ENCODE measurements at places on chromosomes 6 and 20. TPM values are rescaled to one million over a fixed set of nuclear protein-coding genes. Genes with fewer than 3 reads are reported as not detected.

Gene TMEM200A
- 0.10 TPM for total RNA-seq

Gene GHRH
- total RNA-seq: not detected

GRCh38 chr6:34423254-34423653, 2.6 kb downstream of the RPS10 start:
- no peak overlapping the region for H3K27ac ChIP-seq
- H3K27me3 ChIP-seq: no peaks in the 10 kb centered on the region
- no peak for DNase-seq
- H3K4me1 ChIP-seq: peaks cover 13% of the 10 kb centered on the region
- no peak overlapping the region for H3K4me3 ChIP-seq

- H3K4me1 ChIP-seq: peaks cover 10% of the 10 kb centered on the region
- H3K4me3 ChIP-seq: no peak overlapping the region
- H3K27ac ChIP-seq: no peak overlapping the region
- no peaks in the 10 kb centered on the region for H3K36me3 ChIP-seq
- no peaks in the 10 kb centered on the region for H3K27me3 ChIP-seq
Observed at GRCh38 chr20:48791666-48792071, 36.1 kb downstream of the PREX1 start.

DNA sequence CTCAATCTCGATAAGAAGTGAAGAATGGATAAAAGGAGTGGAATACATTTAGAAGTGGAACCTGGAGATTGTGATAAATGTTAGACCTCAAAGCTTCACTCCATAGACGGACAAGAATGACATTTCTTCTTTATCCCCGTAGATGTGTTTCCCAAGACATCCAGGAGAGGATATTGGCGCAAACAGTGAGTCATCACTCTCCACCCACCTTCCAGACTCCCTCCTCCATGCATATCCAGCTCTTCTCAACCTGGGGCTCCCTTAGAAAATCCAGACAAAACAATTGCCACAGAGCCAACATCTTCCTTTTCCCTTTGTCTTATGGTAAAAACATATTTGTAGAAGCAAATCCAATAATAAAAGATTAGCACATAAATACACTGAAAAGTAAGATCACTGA, 586.1 kb downstream of the PTPRT start:
- H3K4me3 ChIP-seq: no peak overlapping the region
- no peak for DNase-seq
- H3K27ac ChIP-seq: no peak overlapping the region
- no peaks in the 10 kb centered on the region for H3K4me1 ChIP-seq
- H3K27me3 ChIP-seq: no peaks in the 10 kb centered on the region
- H3K36me3 ChIP-seq: no peaks in the 10 kb centered on the region

GRCh38 chr6:2038092-2038491, 207.3 kb downstream of the GMDS start:
- DNase-seq: no peak
- H3K27me3 ChIP-seq: no peaks in the 10 kb centered on the region
- no peaks in the 10 kb centered on the region for H3K4me1 ChIP-seq

GRCh38 chr6:51857134-51857533, 230.3 kb downstream of the PKHD1 start:
- DNase-seq: no peak
- H3K27ac ChIP-seq: no peak overlapping the region
- no peaks in the 10 kb centered on the region for H3K4me1 ChIP-seq
- no peaks in the 10 kb centered on the region for H3K27me3 ChIP-seq
- no peak overlapping the region for H3K4me3 ChIP-seq

DNA sequence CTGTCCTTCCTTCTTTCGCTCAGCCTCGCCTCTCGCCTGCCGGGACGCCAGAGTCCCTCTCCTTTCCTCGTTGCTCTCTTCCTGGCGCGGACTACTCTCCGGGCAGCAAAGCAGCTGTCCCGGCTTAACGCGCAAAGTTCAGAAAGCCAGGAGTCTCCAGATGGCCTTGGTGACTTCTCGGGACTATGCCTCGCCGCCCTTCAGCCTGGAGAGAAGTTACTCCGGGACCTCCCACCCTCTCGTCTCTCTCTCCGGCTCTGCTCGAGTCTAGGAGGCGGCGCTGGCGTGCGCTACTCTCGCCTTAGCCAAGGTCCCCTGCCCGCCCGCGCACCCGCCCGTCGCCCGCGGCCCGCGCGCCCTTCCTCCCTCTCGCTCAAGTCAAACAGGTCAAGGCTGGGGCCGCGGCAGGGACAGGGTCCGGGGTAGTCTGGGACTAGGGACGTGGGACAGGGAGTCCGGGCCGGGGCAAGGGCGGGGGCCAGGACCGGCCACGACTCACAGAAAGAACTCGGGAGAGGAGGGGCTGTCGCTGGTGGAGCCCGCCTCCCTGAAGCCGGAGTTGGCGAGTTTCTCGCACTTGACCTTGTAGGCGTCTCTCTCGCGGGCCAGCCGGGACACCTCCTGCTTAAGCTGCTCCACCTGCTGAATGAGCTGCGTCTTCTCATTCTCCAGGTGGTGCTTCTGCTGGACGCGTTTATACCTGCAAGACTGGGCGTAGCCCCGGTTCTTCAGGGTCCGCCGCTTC, 1.5 kb downstream of the MAFB start:
- H3K4me3 ChIP-seq: no peak overlapping the region
- no peak for DNase-seq
- H3K4me1 ChIP-seq: no peaks in the 10 kb centered on the region
- H3K27me3 ChIP-seq: peaks cover 11% of the 10 kb centered on the region

All from Panc1 (cell line).